ENCODE measurements at places on chromosomes 5 and 9. TPM values are rescaled to one million over a fixed set of nuclear protein-coding genes. Genes with fewer than 3 reads are reported as not detected.

DNA sequence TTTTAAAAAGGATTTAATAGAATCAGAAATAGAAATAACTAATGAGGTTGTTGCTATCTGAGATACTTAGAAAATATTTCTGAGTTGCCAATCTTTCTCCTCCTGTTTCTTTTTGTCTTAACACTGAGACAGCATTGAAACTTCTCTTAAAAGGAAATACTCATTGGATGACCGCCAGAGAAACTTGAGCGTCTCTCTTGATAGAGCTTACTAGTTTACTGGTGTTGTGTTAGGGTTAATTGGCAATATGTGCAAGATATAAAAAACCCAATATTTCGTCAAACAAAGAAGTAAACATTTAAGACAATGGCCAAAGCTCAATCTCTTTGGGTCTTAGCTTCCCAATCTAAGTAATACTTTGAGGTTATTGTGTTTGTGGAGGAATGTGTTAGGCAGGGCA lies 176.4 kb upstream of the CHD1 start:
- H3K36me3 ChIP-seq, result no peaks in the 10 kb centered on the region
- no peaks in the 10 kb centered on the region for H3K4me1 ChIP-seq
- no peak for DNase-seq
- no peak overlapping the region for H3K27ac ChIP-seq
- H3K4me3 ChIP-seq, result no peak overlapping the region
- H3K27me3 ChIP-seq, result peaks cover 2% of the 10 kb centered on the region

DNA sequence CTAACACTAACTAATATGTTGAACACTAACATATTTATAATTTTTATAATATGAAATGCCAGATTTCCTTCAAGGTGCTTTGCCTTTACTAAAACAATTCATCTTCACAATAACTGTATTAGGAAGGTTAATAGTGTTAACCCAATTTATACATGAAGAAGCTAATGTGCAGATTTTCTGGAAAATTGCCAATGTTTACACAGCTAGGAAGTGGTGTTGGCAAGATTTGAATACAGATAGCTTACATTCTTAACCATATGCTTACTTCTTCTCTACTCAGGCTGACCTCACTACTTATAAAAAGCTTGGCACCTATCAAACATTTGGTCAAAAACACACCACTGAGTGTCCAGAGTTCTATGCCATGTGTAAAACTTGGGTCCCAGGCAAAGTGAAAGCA lies 445.4 kb upstream of the ITGA1 start:
- no peaks in the 10 kb centered on the region for H3K36me3 ChIP-seq
- no peaks in the 10 kb centered on the region for H3K4me1 ChIP-seq
- DNase-seq, result no peak
- H3K4me3 ChIP-seq, result no peak overlapping the region

- no peaks in the 10 kb centered on the region for H3K4me1 ChIP-seq
- no peaks in the 10 kb centered on the region for H3K27me3 ChIP-seq
- DNase-seq, result no peak
- no peak overlapping the region for H3K4me3 ChIP-seq
- H3K36me3 ChIP-seq, result no peaks in the 10 kb centered on the region
Measured at GRCh38 chr5:143251190-143251589, 152.3 kb downstream of the NR3C1 start.

DNA sequence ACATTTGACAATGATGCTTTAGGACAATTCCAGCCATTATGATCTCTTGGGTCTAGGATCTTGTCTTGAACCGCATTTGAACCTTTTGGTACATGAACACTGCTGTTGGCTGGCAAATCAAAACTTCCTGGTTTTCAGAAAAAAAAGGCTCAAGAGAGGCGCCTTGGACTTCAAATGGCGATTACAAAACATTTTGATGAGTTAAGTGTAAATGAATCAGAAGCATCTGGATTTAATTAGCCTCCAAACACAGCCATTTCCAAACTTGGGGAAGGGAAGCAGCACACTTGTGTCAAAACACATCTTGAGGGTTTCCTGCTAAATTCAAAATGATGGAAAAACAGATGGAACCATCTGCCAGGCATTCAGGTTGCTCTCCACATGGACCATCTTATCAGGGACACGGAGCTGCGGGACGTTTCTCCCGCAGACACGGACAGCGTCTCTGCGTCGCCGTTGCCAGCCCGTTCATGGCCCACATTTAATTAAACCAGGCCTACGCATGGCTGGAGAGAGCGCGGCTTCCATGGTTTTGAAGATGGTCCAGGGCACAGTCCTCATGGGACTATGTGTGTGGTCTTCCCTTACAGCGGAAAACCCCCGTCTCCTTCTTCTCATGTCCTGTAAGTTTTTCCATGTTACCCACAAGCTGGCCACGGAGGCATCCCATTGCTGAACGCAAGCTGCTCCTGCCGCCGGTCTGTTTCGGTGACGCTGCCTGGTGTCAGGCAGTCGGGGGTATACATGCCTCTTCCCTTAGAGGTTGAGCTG lies 55.8 kb upstream of the PTCH1 start:
- no peaks in the 10 kb centered on the region for H3K4me1 ChIP-seq
- H3K27me3 ChIP-seq, result no peaks in the 10 kb centered on the region
- no peak overlapping the region for H3K27ac ChIP-seq
- peak; percentile 55 for DNase-seq
- no peak overlapping the region for H3K4me3 ChIP-seq
- H3K36me3 ChIP-seq, result no peaks in the 10 kb centered on the region

FBP2 gene
- not detected for total RNA-seq

DNA sequence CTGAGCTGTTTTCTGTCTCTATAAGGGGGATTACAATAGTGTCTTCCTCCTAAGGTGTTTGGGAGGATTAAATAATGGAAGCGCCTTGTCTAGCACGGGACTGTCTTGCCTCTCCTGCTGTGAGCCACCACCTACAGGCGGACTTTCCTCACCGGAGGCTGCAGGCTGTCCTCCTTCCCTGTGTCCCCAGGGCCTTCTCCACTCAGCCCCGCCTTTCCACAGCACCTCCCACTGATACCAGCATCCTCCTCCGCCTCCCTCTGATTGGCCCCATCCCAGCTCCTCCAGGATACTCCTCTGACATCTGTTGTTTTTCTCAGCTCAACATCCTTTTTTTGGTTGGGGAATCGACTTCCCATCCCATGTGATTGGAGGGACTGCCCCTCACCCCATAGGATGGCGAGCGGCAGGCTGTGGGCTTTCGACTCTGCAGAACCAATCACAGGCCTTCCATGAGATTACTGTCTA lies 851 bp upstream of the ZDHHC12 start:
- H3K27ac ChIP-seq, result peak overlapping the region; percentile 76
- H3K36me3 ChIP-seq, result peaks cover 22% of the 10 kb centered on the region
- peak overlapping the region; percentile 75 for H3K4me3 ChIP-seq
- peaks cover 21% of the 10 kb centered on the region for H3K4me1 ChIP-seq

DNA sequence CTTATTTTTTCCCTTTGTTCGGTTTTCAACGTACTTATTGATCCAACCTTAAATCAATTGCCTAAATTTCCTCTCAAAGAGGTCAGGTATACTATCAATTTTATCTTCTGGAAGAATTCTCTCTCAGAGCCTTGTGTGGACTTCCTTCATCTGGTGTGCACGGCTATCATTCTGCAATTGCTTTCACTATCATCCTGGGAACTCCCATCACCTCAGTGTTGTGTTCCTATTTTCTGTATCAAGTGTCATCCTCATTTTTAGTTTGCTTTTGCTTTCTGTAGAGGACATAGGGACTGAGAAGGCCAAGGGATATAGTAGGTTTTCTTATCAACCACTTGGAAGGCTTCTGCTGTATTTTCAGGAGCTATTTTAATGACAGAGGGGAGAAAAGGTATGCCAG lies 11.3 kb downstream of the STOM start:
- no peaks in the 10 kb centered on the region for H3K27me3 ChIP-seq
- H3K4me3 ChIP-seq, result no peak overlapping the region

DNA sequence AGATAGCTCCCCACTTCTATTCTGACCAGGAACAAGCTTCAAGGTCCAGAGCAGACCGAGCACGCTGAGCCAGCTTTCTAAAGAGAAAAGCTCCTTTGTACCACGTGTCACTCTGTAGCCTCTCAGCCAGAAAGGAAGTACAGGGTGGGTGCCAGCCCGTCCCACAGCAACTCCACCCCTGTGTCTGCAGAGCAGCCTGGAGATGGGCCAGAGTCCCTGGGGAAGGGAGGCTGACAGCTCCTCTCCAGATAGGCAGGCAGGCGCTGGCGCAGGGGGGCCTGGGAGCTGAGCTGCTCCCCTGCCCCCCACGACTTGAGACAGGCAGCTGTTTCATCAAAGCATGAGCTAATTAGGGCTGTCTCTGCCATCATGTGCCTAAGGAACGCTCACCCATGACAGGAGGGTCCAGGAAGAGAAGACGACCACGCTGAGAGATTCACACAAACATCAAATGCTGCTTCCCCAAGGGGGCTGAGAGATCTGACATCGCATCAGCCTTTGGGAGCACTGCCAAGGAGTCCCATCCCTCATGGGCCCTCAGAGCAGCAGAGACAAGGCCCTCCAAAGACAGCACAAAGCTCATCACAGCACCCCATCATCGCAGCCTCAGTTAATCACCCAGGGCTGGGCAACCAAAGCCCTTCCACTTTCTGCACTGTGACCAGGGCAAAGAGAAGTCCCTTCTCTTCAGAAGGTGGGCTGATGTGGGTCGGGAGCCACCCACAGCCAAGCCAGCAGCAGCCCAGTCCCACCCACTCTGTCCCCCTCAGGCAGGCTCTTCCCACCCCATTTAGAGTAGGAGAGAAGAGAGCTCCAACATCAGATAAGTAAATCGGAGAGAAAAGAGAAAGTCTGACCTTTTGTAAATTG lies 78.5 kb upstream of the LRRTM2 start:
- H3K4me3 ChIP-seq, result no peak overlapping the region
- no peaks in the 10 kb centered on the region for H3K36me3 ChIP-seq
- peaks cover 22% of the 10 kb centered on the region for H3K4me1 ChIP-seq
- peak overlapping the region; percentile 40 for H3K27ac ChIP-seq
- peak; percentile 95 for DNase-seq
- no peaks in the 10 kb centered on the region for H3K27me3 ChIP-seq

DNA sequence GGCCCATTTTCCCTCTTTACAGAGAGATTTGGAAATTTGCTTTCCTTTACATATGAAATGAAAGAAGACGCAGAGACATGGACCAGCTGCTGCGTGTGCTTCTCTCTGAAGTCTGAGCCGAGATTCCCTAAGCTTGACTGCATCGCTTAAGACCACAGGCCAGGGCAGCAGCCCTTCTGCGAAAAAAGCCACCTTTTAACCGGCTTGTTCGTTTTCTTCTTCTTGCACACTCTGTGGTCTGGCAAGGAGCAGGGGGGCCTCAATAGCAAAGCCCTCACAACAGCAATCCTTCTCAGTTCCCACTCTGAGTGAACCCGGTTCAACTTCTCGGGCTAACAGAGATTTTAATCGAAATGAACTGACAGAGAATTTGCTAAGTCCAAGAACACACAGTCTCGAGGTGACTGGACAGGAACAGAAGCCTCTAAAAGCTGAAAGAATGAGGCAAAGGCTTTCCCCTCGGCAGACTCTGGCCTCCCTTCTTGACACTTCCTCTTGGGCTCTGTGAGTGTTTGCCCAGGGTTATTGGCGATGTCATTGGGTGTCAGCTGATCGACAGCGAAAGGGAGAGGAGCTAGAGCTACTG lies 512.9 kb upstream of the KLF4 start:
- no peaks in the 10 kb centered on the region for H3K27me3 ChIP-seq
- no peak overlapping the region for H3K4me3 ChIP-seq
- H3K36me3 ChIP-seq, result no peaks in the 10 kb centered on the region
- no peak for DNase-seq
- no peak overlapping the region for H3K27ac ChIP-seq

BARHL1 gene
- total RNA-seq, result not detected

URM1 gene
- total RNA-seq, result 59.9 TPM

DNA sequence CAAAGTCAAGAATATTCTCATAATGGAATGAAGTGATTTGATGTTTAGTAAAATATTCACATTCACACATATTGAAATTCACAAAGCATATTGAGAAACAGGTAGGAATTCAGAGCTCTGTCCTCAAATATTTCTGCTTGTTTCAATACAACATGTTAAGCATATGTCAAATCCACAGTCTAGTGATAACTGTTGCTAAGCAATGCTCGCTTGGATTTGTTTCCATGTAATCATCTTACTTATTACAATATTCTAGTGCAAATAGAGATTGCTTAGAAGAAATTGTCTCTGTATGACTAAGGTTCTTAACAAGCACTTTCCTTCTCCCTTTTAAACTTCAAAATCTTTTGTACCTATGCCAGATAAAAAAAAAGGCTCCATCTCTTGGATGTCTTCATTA lies 995.7 kb downstream of the CDH18 start:
- no peaks in the 10 kb centered on the region for H3K36me3 ChIP-seq
- H3K4me3 ChIP-seq, result no peak overlapping the region
- H3K27ac ChIP-seq, result no peak overlapping the region

ADGRD2 gene
- total RNA-seq, result not detected

- no peaks in the 10 kb centered on the region for H3K27me3 ChIP-seq
- DNase-seq, result no peak
- no peaks in the 10 kb centered on the region for H3K36me3 ChIP-seq
- no peak overlapping the region for H3K27ac ChIP-seq
- no peak overlapping the region for H3K4me3 ChIP-seq
- no peaks in the 10 kb centered on the region for H3K4me1 ChIP-seq
Measured at GRCh38 chr9:30048396-30048795, 2336.0 kb upstream of the ACO1 start.

PRRT1B gene
- 3.6 TPM for total RNA-seq

- H3K27me3 ChIP-seq, result no peaks in the 10 kb centered on the region
- H3K27ac ChIP-seq, result no peak overlapping the region
- no peaks in the 10 kb centered on the region for H3K4me1 ChIP-seq
Measured at GRCh38 chr9:31471010-31471409, 913.4 kb upstream of the ACO1 start.

LCN2 gene
- total RNA-seq, result 37.7 TPM

SRD5A1 gene
- 14.5 TPM for total RNA-seq

- DNase-seq, result no peak
- H3K4me1 ChIP-seq, result no peaks in the 10 kb centered on the region
- H3K27ac ChIP-seq, result no peak overlapping the region
- H3K27me3 ChIP-seq, result no peaks in the 10 kb centered on the region
Measured at GRCh38 chr9:5817862-5818261, 15.1 kb downstream of the ERMP1 start.

DNA sequence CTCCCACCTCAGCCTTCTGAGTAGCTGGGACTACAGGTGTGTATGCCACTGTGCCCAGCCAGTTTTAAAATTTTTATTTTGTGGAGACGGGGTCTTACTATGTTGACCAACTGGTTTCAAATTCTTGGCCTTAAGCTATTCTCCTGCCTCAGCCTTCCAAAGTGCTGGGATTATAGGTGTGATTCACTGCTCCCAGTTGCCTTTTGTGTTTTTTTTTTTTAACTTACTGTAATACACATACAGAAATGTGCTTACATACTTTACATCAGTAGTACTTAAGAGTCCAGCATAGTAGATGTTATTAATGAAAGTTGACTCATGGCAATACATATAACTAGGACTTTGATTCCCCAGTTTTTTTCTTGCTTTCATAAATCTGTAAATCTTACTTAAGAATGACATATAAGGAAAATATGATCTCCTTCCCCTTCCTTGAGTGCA lies 4.7 kb downstream of the MAN2A1 start:
- H3K36me3 ChIP-seq, result no peaks in the 10 kb centered on the region
- no peak for DNase-seq
- H3K27me3 ChIP-seq, result no peaks in the 10 kb centered on the region
- no peak overlapping the region for H3K4me3 ChIP-seq
